ENCODE measurements at places on chromosomes 11 and 22.

GRCh38 chr11:130999992-131000770 is 83.9 kb upstream of the SNX19 start:
- DNase-seq = no peak

- DNase-seq = no peak
Measured at GRCh38 chr22:25764270-25765015, 22.5 kb downstream of the MYO18B start.

GRCh38 chr11:70836071-70836470 is 416.3 kb downstream of the SHANK2 start:
- DNase-seq = no peak

GRCh38 chr11:124784051-124784450 is 16.2 kb downstream of the MSANTD2 start:
- DNase-seq = no peak

DNA sequence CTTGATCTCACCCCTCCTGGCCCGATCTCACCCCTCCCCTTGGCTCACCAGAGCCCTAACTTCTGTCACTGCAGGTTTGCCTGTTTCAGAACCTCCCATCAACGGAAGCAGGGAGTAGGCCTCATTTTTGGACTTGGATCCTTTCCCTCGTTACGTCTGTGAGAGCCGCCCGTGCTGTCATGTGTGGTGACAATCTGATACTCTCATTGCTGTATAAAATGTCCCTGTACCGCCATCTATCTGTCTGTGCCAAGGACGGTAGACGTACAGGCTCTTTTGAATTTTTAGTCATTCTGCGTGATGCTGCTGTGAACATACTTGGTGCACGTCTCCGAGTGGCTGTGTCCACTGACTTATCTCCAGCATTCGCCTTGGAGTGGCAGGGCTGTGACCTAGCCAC is 1163.1 kb downstream of the BRD1 start:
- DNase-seq = no peak

DNA sequence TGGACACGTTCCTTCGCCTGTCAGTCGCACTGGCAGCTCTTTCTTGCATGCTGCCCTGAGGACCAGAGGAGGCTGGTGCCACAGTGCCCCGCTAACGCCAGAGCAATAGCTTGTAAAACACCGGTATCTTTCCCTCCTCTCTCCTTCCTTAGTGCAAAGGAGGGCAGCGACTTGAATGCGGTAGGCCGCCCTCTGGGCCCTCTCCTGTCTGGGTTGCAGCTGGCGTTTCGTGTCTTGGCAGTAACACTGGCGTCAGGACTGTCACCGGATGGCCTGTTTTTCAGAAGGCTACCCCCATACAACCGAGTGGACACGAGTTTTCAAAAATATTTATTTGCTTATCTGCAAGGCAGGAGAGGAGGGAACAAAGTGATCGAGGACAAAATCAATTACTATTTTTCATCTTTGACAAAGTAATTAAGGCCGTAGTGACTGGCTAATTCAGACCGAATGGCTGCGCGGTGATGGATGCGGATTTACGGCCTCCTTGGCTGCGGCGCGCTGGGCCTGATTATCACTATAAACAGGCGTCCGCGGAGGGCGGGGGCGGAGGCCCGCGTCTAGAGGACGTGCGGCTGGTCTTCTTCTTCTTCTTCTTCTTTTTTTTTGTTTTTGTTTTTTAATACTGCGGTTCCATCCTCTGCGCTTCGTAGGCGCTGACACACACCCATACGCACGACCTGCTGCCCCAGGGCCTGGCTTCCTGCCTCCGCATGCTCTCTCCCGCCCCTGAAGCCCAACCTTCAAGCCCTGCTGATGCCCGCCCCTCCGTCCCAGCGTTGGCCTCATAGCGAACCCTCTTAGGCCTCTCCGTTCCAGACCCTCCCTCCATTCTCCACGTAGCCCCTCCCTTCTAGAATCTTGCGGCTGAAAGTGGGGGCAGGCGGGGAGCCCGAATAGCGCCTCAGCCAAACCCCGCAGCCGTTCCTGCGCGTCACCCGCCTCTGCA is 2.9 kb upstream of the SLC6A5 start:
- DNase-seq = no peak

GRCh38 chr11:134879341-134879740 is 467.3 kb upstream of the B3GAT1 start:
- DNase-seq = no peak

- no peak for DNase-seq
Measured at GRCh38 chr22:29623059-29623458, 19.6 kb downstream of the NF2 start.

DNA sequence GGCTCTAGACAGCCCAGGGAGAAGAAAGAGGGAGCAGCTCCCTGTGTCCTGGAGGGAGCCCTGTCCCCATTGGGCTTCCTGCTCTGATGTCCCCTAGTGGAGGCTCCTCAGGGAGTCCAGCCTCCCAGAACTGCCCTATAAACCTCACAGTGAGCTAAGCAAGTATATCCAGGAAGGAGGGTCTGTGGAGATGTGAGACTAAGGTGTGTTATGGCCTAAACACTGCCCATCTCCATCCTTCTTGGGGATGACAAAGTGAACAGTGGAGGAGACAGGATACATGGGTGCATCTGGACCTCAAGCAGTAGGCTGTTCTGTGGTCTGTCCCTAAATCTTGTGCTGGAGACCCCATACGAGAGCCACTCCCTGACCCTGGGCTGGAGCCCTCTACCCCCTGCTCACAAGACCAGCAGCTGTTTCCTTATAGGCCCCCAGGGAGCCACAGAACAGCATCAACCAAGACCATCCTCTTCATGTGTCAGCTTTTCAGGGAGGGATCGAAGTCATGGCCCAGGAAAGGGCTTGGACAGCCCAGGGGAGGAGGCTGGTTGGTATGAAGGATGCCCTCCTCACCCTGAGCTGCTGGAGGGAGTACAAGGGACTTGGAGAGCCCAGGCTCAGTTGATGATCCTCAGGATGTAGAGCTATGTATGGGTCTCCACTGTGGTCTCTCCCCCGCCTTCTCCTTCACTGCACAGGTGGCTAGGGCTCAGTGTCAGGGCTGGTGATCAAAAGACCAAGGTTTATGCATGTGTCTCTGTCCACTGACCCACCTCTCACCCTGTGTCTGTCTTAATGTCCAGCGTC is 49.7 kb upstream of the TOP3B start:
- DNase-seq = no peak

GRCh38 chr11:42255906-42256305 is 796.5 kb upstream of the LRRC4C start:
- DNase-seq = no peak

All from stimulated activated CD4-positive, alpha-beta T cell treated with anti-CD3 and anti-CD28 coated beads, Interleukin-15, amount 100 ng/mL, for 1 hour (primary cell).